Activated T-cell treated with anti-CD3 and anti-CD28 coated beads for 1 hour (primary cell): ENCODE measurements at places on chromosomes 6 and 20.

DNA sequence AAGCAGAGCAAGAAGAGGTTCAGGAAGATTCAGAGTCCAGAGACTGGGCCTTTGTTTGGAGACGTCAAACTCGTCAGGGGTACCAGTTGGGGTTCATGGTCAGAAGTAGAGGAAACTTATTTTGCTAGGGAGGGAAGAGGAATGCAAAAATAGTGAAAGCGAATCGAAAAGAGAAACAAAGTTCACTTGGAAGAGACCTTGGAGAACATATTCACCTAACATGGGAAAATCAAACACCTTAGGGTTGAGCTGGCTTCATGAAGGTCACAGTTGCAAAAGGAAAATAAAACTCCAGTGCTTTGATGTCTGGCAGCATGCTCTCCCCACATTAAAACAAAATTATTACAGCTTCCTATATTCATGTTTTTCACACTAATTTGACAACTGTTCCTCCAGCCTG, 440.4 kb downstream of the EPM2A start:
- no peak for DNase-seq

GRCh38 chr20:22690000-22690399, 105.6 kb upstream of the FOXA2 start:
- no peak for DNase-seq

DNA sequence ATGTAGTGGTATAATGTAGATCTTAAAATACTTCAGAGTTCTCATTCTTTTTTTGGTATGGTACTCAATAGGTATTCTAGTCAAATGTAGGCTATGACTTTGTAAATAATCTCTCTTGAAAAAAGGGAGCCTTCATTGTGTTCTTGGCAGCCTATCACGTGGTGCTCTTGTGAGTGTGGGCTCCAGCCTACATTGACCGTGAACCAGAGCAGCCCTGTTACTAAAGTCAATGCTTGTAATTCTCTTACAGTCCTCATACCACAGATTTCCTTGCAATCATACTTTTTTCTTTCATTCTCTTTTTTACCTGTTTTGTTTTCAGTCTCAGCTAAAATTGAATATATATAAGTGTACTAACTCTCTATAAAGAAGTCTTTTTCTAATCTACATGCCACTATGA, 31.1 kb downstream of the ARID1B start:
- DNase-seq = no peak

DNA sequence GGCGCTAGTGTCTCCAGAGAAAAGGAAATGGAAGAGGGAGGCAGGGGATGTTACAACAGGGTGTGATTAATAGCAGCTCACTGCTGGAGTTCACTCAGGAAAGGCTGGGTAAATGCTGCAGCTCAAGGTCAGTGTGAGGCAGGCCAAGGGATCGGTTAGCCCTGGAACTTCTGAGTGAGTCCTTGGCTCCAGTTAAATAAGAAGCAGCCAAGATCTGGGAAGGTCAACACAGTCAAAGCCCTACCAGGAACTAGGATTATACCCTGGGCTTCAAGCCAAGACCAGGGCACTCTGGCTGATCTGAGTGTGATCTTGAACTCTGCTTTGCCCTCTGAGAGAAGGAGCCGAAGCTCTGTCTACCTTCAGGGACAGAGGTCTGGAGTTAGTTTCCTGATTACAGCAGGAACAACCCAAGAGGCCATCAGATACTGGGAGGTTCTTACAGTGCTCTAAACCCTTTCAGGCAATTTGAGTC, 44.3 kb downstream of the TPD52L1 start:
- DNase-seq = no peak
